T-helper 1 cell (primary cell): ENCODE measurements at places on chromosomes 5 and 9.

DNA sequence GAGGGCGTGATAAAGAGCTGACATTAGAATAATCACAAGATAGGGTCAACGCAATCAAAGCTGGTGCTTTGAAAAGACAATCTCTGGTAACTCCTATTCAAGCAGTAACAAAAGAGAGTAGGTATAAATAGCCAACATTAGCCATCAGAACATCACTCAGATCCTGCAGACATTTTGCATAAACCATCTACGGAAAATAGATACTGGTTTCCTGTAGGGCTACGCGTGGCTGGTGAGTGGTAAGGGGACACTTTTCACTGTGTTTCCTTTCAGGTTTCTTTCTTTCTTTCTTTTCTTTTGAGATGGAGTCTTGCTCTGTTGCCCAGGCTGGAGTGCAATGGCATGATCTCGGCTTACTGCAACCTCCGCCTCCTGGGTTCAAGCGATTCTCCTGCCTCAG, 22.3 kb downstream of the TTF1 start:
- DNase-seq, result no peak

DNA sequence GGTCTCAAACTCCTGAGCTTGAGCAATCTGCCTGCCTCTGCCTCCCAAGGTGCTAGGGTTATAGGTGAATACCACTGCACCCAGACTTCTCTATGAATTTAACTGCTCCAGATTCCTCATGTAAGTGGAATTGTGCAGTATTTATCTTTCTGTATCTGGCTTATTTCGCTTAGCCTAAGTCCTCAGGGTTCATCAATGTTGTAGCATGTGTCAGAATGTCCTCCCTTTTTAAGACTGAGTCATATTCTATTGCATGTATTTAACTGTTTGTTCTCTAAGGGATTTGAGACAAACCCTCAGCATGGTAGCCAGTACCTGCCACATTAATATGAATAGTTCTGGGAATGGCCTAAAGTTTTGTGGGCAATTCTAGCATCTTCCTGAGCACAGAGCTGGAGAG, 53.9 kb upstream of the TUT7 start:
- no peak for DNase-seq

DNA sequence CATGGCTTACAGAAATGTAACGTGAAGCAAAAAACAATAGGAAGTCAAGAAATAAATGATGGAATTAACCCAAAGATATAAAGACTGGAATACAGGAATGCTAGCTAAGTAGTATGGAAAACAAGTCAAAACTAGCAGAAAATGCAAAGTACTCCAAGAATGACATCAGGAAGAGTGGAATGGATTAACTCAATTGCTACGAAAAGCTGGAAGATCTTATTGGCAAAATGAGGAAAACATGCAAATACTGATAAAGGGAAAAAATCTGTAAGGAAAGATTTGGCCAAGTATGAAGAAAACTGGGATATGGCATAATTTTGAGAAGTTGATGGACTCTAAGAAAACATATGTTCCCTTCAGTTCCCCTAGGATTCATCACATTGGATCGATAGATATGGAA, 324.5 kb upstream of the ZNF608 start:
- no peak for DNase-seq

DNA sequence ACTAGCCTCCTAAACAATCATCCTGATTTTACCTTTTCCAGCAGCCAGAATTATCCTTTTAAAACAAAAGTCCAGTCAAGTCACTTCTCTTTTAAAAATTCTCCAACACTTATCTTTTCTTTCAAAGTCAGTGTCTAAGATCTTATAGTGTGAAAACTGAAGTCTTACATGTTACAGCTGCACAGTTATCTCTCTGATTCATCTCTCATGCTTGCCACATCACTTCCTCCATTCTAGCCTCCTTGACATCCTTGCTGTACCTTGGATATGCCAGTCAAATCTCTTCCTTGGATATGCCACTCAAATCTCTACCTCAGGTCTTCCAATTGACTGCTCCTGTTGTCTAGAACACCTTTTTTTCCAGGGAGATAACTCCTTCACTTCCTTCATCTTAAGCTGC, 361.7 kb upstream of the FTMT start:
- DNase-seq, result no peak

GRCh38 chr5:149917073-149917676, 27.4 kb downstream of the PDE6A start:
- no peak for DNase-seq

DNA sequence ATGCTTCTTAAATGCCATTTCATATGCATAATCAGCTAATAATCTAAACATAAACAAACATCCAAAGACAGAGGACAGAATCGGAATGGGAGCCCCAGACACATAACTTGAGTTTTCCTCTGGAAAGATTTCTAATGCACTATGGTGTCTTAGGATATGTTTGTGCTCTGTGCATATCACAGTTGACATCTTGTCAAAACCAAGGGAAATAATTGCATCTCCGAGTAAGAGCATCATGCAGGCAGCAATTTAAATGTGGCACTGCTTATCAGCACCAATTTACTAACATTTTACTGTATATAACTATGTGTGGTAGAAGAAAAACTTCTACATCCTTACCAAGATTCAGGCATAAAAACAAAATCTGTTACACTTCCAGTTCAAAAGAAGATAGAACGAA, 217.9 kb downstream of the GLIS3 start:
- no peak for DNase-seq

DNA sequence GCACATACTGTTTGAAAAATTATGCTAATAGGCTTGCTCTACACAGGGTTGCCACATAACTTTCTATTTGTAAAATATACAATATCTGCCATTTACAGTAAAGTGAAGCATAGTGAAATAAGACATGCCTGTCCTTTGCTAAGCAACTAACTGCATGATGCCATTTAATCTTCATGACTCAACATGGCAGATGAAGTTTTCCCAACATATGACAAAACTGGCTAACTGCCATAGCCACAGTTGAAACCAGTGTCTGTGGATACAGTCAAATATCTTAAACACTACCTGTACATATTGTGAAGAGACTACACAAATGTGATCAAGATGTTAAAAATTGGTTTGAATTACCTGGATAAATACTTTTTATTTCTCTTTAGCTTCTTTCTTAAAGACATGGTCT, 3.1 kb upstream of the DMAC1 start:
- no peak for DNase-seq

DNA sequence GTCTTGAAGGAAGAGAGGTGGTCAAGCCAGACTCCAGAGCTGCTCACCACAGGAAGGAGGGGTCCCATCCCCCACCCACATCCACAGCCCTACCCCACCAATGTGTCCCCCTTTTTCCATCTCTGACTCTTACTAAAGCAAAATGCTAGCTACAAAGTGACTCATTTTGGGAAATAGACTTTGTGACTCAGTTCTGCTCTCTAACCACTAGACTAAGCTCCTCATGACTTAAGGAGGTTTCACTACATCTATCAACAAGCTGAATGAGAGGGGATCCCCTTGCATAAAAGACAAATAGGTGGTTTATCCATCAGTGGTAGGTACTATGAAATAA, 35.1 kb upstream of the ADRB2 start:
- peak; percentile 61 for DNase-seq

DNA sequence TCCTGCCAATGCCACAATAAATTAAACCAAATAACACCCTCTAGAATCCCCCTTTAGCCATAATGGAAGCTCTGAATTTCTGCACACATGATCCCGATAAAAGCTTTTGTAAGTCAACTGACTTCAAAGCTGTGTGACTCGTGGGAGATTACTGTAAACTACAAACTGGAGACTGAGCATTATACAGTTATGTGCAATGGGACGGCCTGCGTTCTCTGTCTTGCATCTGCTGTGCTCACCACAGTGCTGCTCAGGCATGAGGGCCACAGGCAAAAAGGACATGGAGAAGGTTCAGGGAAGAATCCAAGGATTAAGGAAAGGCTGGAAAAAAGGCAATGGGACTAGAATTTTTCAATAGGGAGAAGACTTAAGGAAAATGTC, 184.2 kb downstream of the FANCC start:
- no peak for DNase-seq

GRCh38 chr9:114484854-114485443, 20.3 kb downstream of the WHRN start:
- DNase-seq, result no peak

DNA sequence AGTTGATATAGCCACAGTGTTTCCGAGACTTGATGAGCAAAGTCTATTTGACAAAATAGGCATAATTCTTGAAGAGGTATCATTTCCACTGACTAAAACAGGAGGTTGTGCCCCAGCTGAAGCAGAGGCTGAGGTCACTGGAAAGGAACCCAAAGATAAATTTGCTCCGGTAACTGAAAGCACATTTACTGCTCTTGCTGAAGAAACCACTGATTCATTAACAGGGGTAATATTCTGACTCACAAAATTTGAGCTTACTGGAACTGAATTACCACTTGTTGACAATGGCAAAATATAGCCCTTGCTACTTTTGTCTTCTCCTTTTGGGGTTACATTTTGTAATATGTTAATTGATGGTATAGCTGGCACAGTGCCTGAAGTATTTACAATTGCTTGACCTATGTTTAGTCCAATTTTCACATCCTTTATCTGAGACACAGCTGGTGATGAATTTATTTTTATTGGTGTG, 30.2 kb downstream of the MLANA start:
- no peak for DNase-seq

DNA sequence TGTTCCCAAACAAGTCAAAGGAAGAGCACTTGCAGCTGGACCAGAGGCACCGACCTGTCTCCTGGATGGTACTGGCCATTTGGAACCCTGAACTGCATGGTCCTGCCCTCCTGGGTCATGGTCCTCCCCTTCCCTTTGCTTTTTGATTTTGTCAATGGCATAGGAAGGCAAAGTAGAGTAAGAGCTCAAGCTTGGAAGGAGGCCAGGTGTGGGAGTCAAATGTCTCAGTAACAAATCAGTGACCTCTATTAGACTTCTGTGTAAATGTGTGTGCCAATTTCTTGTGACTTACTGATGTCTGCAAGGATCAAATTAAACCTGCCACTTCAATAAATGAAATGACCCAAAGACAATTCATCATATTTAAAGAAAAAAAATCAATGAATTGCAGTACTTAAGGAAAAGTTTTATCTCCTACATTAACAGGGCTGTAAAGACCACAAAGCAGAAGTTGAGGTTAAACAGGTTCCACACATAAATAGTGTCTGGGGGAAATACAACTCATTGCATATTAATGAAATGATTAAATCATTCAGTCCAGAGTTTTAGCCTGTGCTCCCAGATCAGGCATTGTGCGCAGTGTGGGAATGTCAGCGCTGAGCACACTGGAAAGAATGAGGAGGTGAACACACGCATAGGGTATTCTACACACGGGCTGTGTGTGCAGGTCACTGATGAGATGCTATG, 32.7 kb downstream of the OSMR start:
- DNase-seq, result no peak

- peak; percentile 71 for DNase-seq
Measured at GRCh38 chr5:55936100-55936693, 58.6 kb downstream of the IL6ST start.

- no peak for DNase-seq
Measured at GRCh38 chr9:122202111-122202510, 26.6 kb downstream of the LHX6 start.

DNA sequence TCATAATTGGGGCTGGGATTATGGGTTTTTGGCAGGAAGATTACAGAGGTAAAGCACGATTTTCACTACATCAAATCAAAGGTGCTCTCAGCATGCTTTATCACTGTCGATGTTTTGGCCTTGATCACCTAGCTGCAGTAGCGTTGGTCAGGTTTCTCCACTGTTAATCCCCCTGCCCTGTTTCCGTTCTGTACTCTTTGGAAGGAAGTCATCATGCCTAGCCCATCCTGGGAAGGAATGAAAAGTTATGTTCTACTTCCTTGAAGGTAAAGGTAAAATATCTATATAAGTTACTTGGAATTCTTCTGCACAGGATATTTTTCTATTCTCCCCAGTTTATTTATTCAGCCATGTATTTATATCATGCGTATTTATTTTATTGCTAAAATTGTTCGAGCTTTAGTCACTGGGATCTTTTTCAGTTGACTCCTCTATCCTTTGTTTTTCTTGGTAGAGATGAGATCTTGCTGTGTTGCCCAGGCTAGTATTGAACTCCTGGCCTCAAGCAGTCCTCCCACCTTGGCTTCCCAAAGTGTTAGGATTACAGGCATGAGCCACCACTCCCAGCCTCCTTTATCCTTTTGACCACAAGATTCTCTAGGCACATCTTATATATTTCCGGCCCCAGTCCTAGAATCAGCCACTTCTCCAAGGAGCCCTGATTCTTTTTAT, 25.3 kb downstream of the FAF2 start:
- no peak for DNase-seq

GRCh38 chr9:87346061-87346665, 151.5 kb upstream of the DAPK1 start:
- DNase-seq, result no peak

DNA sequence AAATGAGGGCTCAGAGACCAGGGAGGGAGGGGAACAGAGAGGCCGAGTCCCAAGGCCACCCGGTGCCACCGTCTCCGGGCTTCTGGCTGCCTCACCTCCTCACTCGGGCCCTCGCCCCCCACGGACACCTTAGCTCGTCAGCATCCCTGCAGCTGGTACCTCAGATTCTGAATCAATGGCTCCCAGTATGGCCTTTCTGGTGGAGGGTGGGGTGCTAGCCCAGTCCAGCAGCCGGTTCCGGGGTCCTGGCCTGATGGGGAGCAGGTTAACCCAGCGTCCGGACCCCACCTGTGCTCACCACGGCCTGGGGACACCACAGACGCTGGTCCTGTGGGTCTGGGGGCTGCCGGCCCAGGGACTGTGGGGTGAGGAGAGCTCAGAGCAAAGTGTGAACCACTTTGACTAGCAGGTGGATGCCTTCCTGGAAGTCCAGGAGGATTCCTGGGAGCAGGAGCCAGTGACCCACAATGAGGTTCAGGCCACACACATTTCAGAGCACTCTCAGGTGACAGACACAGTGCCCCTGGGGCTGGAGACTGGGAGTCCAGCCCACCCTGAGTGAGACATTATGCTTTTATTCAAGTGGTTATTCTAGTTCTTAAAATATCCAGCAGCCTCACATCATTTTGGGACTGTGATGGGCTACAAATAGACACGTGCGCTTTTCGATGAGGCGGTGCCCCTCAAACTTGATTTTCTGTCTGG, 53.3 kb downstream of the AHRR start:
- no peak for DNase-seq

GRCh38 chr5:75200776-75201175, 35.9 kb downstream of the ANKRD31 start:
- no peak for DNase-seq
